ENCODE measurements at places on chromosomes 2 and 18.

GRCh38 chr18:77110936-77111335, 21.6 kb downstream of the MBP start:
- no peak overlapping the region for H3K4me3 ChIP-seq
- no peak for DNase-seq
- H3K36me3 ChIP-seq, result no peaks in the 10 kb centered on the region
- H3K27ac ChIP-seq, result peak overlapping the region; percentile 61

GRCh38 chr18:9839853-9840252, 45.9 kb upstream of the TXNDC2 start:
- DNase-seq, result no peak
- H3K4me1 ChIP-seq, result no peaks in the 10 kb centered on the region
- no peaks in the 10 kb centered on the region for H3K36me3 ChIP-seq
- no peak overlapping the region for H3K4me3 ChIP-seq
- H3K27me3 ChIP-seq, result no peaks in the 10 kb centered on the region

- H3K36me3 ChIP-seq, result no peaks in the 10 kb centered on the region
- H3K27me3 ChIP-seq, result no peaks in the 10 kb centered on the region
- H3K27ac ChIP-seq, result no peak overlapping the region
- no peaks in the 10 kb centered on the region for H3K4me1 ChIP-seq
- H3K4me3 ChIP-seq, result no peak overlapping the region
- DNase-seq, result no peak
These were observed 133.5 kb downstream of the SRBD1 start for GRCh38 chr2:45477546-45477945.

DNA sequence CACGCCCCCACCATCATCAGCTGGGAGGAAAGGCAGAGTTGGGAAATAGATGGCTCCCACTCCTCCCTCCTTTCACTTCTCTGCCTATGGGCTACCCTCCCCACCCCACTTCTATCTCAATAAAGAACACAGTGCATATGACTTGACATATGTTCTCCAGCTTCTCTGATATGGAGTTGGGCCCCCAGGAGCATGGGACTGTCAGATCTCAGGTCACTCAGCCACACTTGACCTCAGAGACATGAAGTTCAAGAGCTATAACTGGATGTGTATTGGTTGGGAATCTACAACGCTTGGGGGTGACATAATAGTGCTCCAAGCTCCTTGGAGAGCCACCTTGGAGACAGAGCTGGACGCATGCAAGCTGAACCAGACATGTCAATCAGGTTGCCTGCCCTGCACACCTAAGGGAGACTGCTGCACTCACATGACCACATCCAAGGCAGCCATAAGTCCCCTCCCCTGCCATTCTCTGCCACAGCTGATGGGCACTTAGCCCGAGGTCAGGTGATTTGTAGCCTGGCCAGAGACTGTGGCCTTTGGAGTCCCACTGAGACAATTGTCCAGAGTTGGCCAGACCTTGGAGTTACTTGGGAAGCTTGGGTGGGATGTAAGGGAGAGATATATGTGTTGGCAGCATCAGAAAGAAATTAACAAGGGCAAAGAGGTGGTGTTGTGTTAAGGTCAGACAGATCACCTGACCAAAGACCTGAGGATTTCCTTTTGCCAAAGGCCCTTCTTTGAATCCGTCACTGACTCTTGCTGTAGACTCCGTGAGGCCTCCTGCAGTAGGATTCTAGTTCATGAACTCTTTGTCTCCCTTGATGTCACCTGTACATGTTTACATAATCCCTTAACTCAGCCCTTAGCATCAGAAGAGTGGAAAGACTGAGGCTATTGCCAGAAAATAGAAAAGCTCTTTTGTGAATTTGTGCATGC, 3.7 kb downstream of the INHA start:
- no peak overlapping the region for H3K27ac ChIP-seq
- H3K4me3 ChIP-seq, result no peak overlapping the region
- no peaks in the 10 kb centered on the region for H3K27me3 ChIP-seq
- H3K4me1 ChIP-seq, result no peaks in the 10 kb centered on the region
- no peak for DNase-seq

DNA sequence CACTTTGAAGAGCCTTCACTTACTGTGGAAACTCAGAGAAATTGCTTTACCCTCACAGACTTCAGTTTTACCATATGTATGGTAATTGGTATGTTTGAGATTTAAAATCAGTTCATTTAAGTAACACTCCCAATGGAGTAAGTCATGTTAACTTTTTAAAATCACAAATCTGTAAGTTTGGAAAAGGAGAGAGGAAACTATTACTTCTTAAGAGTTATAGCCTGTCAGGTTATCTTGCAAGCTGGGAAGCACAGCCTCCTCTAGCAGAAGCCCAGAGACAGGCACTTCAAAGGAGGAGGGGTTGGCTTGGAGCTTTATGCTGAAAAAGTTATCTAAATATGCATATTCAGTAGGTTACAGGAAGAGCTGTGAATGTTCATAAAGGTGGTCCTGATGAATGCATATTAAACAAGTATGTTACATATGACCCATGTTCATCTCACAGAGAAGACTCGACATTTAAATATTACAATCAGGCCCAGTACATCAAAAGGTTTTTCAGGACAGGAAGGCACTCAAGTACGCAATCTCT, 102.5 kb downstream of the XRCC5 start:
- H3K27ac ChIP-seq, result no peak overlapping the region
- no peaks in the 10 kb centered on the region for H3K36me3 ChIP-seq
- no peaks in the 10 kb centered on the region for H3K4me1 ChIP-seq
- H3K27me3 ChIP-seq, result no peaks in the 10 kb centered on the region
- no peak overlapping the region for H3K4me3 ChIP-seq
- DNase-seq, result no peak

DNA sequence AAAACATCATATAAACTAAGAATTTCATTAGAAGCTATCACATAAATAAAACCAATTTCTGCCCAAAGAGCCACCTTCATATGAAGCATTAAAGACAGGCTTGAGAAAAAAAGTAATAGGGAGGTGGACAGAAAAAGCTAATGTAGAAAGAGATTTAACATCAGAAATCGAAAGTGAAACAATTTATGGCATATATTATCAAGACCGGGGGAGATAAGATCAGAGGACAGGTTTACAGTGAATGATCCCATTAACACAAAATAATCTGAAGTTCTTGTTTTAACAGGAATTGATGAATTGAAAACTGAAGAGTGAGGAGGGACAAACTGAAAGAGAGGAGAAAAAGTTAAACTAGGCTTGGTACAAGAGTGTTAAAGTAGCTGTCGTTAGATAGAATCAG, 786.3 kb upstream of the FSHR start:
- H3K27ac ChIP-seq, result no peak overlapping the region
- DNase-seq, result no peak
- H3K27me3 ChIP-seq, result no peaks in the 10 kb centered on the region
- H3K4me3 ChIP-seq, result no peak overlapping the region
- no peaks in the 10 kb centered on the region for H3K4me1 ChIP-seq

DNA sequence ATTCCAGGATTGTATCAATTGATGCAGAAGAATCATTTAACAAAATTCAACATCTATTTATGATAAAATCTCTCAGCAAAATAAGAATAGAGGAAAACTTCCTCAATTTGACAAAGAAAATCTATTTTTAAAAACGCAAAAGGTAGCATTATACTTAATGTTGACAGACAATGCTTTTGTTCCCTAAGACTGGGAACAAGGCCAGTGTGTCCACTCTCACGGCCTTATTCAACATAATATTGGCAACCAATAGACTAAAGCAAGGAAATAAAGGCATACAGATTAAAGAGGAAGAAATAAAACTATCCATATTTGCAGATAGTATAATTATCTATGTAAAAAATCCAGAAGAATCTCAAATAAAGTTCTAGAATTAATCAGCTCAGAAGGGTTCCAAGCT, 472.4 kb upstream of the ID2 start:
- DNase-seq, result no peak
- no peak overlapping the region for H3K27ac ChIP-seq
- H3K36me3 ChIP-seq, result no peaks in the 10 kb centered on the region
- no peak overlapping the region for H3K4me3 ChIP-seq
- H3K4me1 ChIP-seq, result no peaks in the 10 kb centered on the region

GRCh38 chr2:23436346-23437098, 51.5 kb downstream of the KLHL29 start:
- no peaks in the 10 kb centered on the region for H3K4me1 ChIP-seq
- peak overlapping the region; percentile 78 for H3K27ac ChIP-seq
- peak; percentile 50 for DNase-seq
- H3K4me3 ChIP-seq, result no peak overlapping the region

DNA sequence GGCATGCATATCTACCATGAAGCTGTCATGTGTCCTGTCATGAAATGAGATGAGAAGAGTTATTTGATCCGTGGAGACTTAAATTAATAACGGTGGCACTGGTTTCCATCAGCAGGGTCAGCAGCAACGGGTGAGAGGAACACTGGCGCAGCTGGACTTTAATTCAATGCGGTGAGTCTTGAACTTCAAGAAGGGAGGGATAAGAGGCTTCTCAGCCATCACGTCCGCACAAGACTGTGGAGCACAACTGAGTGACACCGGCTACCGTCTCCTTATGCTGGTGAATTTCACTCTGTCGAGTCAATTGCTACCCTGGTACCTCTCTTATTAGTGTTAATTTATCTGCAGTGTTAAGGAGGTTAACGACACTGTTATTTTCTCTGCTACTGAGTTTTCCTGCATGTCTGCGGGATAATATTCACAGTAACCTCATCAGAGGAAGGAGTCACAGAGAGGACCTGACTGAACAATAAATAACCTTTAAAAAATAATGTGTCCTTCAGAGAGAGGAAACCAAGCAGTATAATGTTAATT, 236.8 kb downstream of the EPHA4 start:
- H3K36me3 ChIP-seq, result no peaks in the 10 kb centered on the region
- no peak for DNase-seq
- no peaks in the 10 kb centered on the region for H3K27me3 ChIP-seq
- no peak overlapping the region for H3K4me3 ChIP-seq
- no peak overlapping the region for H3K27ac ChIP-seq

- no peak overlapping the region for H3K4me3 ChIP-seq
- DNase-seq, result no peak
- H3K27ac ChIP-seq, result no peak overlapping the region
- no peaks in the 10 kb centered on the region for H3K27me3 ChIP-seq
- peaks cover 2% of the 10 kb centered on the region for H3K4me1 ChIP-seq
These were observed 6.6 kb downstream of the NR4A2 start for GRCh38 chr2:156325688-156326525.

DNA sequence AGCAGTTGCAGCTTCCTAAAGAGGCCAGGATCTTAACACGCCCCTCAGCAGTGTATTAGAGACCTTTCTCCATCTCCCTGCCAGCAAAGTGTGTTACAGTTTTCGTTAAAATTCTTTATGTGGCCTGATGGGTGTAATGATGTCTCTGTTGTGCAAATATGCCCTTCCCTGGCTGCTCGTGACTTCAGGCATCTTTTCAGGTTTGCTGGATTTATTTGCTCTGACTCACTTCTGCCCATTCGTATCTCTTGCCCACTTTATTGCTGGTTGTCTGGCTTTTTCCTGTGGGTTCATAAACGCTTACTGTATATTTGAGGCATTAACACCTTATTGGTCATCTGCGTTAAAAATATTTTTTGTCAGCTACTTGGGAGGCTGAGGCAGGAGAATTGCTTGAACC, 134.5 kb downstream of the ASB1 start:
- no peaks in the 10 kb centered on the region for H3K27me3 ChIP-seq
- no peaks in the 10 kb centered on the region for H3K4me1 ChIP-seq
- no peak for DNase-seq
- no peaks in the 10 kb centered on the region for H3K36me3 ChIP-seq

DNA sequence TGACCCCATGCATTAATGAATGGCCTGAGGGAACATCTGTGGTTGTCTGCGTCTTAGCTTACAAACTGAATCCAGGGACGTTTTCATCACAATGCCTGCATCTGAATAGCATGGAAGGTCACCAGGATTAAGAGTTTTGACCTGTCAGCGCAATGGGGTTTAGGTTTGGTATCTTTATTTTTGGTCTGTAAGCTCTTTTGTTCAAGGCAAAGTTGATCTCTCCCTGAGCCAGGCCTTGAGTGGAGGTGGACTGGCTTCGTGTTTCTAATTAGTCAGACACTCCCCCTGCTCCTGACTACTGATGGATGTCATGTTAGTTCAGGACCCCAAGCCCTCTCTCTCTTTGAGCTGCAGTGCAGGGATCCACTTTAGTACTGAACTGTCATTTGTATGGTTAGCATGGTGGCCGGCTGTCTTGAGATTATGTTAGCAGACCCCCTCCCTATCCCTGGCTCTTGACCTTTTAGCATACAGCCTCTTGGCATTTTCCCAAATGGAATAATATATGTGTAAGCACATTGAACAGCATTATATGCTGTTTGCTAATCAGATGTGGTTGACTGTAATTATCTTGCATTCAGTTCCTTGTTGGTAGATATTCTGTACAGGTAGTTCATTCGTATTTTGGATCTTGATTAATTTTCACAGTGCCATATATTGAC, 59.2 kb downstream of the LYPD6 start:
- no peak overlapping the region for H3K27ac ChIP-seq
- no peaks in the 10 kb centered on the region for H3K27me3 ChIP-seq
- H3K36me3 ChIP-seq, result no peaks in the 10 kb centered on the region
- H3K4me3 ChIP-seq, result no peak overlapping the region

DNA sequence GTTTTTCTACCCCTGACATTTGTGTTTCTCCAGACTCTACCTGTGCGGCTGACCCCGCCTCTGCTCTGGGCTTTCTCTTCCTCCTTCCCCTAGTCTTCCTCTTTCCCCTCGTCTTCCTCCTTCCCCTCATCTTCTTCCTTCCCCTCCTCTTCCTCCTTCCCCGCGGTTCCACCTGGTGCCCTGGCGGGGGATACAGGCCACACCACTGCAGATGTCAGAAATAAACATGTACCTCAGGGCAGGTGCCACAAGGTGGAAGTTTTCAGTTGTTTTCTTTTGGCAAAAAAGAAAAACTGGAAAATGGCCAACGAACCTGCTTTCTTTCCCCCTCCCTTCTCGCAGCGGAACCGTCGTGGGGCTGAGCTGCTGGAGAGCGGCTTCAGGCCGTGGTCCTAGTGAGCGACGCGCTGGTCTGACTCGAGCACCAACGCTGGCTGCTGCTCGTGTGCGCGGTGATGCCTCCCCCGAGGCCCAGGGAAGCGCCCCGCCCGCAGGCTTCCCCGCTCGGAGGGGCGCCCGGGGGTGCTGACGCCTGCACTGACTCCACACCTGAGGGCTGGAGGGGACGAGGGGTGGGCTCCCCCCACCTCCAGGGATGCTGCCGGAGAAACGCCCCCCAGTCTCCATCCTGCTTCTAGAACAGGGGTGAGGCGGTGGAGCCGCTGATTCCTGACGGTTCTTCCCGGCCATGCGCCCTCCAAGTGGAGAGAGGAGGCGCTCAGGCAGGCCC, 83.7 kb upstream of the ZNF516 start:
- DNase-seq, result no peak
- H3K27me3 ChIP-seq, result no peaks in the 10 kb centered on the region
- no peak overlapping the region for H3K4me3 ChIP-seq
- no peaks in the 10 kb centered on the region for H3K36me3 ChIP-seq

- DNase-seq, result no peak
- H3K36me3 ChIP-seq, result no peaks in the 10 kb centered on the region
- H3K27me3 ChIP-seq, result no peaks in the 10 kb centered on the region
- no peak overlapping the region for H3K4me3 ChIP-seq
- no peak overlapping the region for H3K27ac ChIP-seq
These were observed 97.1 kb downstream of the AQP4 start for GRCh38 chr18:26768385-26768784.

- no peaks in the 10 kb centered on the region for H3K36me3 ChIP-seq
- H3K4me1 ChIP-seq, result no peaks in the 10 kb centered on the region
- peak overlapping the region; percentile 35 for H3K27ac ChIP-seq
- H3K4me3 ChIP-seq, result no peak overlapping the region
- no peak for DNase-seq
These were observed 246.0 kb downstream of the LDLRAD4 start for GRCh38 chr18:13464432-13465123.
